Activated T-cell treated with anti-CD3 and anti-CD28 coated beads, Interleukin-2, amount 50 U/mL, for 24 hours (primary cell): ENCODE measurements at places on chromosomes 2 and 18.
A peak's percentile ranks its signal among the peaks of the same experiment; 100 is the strongest.

- no peak overlapping the region for H3K4me3 ChIP-seq
- no peaks in the 10 kb centered on the region for H3K4me1 ChIP-seq
- no peaks in the 10 kb centered on the region for H3K27me3 ChIP-seq
- H3K27ac ChIP-seq: no peak overlapping the region
These were observed 1.7 kb downstream of the KYNU start for GRCh38 chr2:142879151-142879550.

- H3K4me3 ChIP-seq: no peak overlapping the region
- H3K27me3 ChIP-seq: no peaks in the 10 kb centered on the region
- no peak overlapping the region for H3K27ac ChIP-seq
- H3K4me1 ChIP-seq: no peaks in the 10 kb centered on the region
These were observed 140.5 kb downstream of the TSN start for GRCh38 chr2:121895723-121896571.

DNA sequence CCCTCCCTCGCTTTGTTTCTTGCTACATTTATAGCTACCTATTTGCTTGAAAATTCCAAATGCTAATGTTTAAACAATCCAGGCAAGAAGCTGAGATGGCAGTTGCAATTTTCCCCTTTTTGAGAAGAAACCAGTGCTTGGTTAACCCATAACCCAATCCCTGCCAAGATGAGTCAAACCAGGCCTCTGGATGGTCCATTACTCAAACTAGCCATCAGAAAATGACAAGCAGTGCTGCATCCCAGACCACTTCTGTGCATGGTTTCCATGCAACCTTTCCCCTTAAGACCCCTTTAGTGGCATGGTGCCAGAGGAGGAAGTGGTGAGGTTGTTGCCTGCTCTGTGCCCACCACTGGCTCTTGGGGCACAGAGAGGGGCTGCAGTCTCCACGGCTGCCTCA, 131.2 kb upstream of the RMP24 start:
- H3K27me3 ChIP-seq: peaks cover 23% of the 10 kb centered on the region
- H3K27ac ChIP-seq: no peak overlapping the region

GRCh38 chr2:180604077-180604476, 376.3 kb upstream of the UBE2E3 start:
- no peaks in the 10 kb centered on the region for H3K4me1 ChIP-seq
- no peak for DNase-seq
- no peak overlapping the region for H3K27ac ChIP-seq
- H3K36me3 ChIP-seq: no peaks in the 10 kb centered on the region

DNA sequence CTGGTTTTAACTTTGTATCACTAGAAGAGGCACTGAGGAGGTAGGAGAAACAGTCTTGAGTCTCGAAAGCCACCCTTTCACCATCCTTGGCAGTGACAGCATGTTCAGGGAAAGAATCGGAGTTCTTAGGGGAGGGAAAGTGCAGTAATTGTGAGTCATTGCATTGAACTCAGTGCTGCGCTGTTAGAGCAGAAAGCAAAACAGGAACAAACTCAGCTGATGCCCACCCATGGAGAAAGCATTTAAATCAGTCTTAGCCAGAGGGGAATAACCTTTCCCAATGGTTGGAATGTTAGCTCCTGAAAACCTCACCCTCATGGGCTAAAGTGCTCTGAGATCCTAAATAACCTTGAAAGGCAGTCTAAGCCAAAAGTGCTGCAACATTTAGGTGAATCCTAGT, 845.6 kb upstream of the CNTNAP5 start:
- no peaks in the 10 kb centered on the region for H3K27me3 ChIP-seq
- H3K4me1 ChIP-seq: no peaks in the 10 kb centered on the region
- no peak overlapping the region for H3K27ac ChIP-seq
- no peak overlapping the region for H3K4me3 ChIP-seq

DNA sequence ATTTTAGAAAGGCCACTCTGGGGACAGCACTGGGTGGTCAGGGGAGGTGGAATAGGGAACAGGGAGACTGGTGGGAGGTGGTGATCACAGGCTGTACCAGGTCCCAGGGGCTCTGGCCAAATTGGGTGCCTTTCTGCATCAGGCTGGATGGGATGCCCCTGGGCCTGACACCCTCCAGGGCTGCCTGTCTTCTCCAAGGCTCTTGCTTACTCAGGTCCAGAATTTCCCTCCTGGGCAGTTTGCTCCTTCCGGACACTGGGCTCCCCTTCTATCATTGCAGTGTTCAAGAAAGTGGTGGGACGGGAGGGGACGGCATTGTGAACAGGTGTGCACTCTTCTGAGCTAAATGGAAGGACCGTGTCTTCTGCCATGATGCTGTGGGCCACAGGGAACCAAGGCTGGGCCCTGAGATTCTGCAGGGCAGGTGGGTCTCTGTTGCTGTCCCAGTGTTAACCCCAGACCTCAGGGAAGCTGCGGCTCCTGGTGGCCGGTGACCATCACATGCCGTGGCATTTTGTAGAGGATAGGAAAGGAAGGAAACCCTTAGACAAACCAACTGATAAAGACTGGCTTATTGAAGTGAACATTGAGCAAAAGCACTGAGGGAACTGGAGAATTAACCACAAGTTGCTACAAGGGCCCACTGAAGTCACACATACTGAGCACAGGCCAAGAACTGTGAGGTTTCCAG, 93.7 kb upstream of the HS6ST1 start:
- no peaks in the 10 kb centered on the region for H3K4me1 ChIP-seq
- no peak overlapping the region for H3K27ac ChIP-seq
- H3K4me3 ChIP-seq: no peak overlapping the region
- no peaks in the 10 kb centered on the region for H3K36me3 ChIP-seq
- peaks cover 7% of the 10 kb centered on the region for H3K27me3 ChIP-seq
- no peak for DNase-seq

DNA sequence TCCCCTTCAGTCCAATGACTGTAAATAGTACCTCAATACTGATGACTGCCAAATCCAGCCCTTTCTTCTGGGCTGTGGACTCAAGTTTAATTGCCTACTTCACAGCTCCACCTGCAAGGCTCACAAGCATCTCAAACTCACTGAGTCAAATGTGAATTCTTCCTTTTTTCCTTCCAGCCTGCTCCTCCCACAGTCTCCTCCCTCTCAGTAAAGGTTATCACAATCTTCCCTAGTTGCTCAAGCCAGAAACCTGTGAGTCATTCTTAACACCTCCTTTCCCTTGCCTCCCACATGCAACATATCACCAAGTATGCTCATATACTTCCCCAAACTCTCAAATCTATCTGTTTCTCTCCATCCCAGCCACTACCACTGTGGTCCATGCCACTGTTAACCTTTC, 3.7 kb upstream of the MFSD6 start:
- no peak for DNase-seq
- no peaks in the 10 kb centered on the region for H3K27me3 ChIP-seq
- no peak overlapping the region for H3K4me3 ChIP-seq
- H3K4me1 ChIP-seq: peaks cover 6% of the 10 kb centered on the region

GRCh38 chr2:39118786-39119499, 1.9 kb downstream of the SOS1 start:
- H3K4me3 ChIP-seq: peak overlapping the region; percentile 86
- no peaks in the 10 kb centered on the region for H3K27me3 ChIP-seq
- H3K27ac ChIP-seq: peak overlapping the region; percentile 88
- H3K36me3 ChIP-seq: peaks cover 58% of the 10 kb centered on the region
- no peak for DNase-seq

GRCh38 chr2:218883491-218884490, 3.1 kb downstream of the WNT10A start:
- H3K27ac ChIP-seq: peak overlapping the region; percentile 5
- H3K27me3 ChIP-seq: peaks cover 35% of the 10 kb centered on the region
- no peaks in the 10 kb centered on the region for H3K36me3 ChIP-seq
- peaks cover 55% of the 10 kb centered on the region for H3K4me1 ChIP-seq
- H3K4me3 ChIP-seq: peak overlapping the region; percentile 22
- DNase-seq: peak; percentile 63

DNA sequence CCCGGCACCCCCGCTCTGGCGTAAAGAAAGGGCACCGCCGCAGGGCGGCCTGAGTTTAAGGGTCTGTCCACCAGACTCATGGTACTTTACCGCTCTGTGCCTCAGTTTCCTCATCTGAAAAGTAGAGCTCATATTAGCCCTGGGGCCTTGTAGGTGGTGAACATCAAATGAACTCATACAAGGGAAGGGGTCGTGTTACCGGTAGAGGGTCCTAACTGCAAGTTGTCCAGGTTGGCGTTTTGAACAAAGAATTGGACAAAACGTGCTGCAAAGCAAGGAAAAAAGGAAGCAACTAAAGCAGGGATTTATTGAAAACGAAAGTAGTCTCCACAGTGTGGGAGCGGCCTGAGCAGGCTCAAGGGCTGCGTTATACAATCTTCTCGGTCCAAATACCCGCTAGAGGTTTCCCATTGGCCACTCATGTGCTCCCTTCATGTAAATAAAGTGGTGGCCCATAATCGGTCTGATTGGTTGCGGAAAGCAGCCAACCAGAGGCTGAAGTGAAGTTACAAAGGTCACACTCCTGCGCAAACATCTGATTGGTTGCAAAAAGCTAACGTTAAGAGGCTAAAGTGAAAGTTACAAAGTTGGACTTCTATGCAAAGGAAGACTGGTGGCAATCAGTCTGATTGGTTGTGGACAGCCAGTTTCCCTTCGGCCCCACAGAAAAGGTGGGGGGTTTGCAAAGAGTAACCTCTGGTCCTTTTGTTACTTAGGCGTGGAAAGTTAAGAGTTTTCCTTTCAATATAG, 80.7 kb upstream of the LDLRAD4 start:
- H3K27me3 ChIP-seq: peaks cover 11% of the 10 kb centered on the region
- peak overlapping the region; percentile 87 for H3K27ac ChIP-seq
- H3K36me3 ChIP-seq: peaks cover 3% of the 10 kb centered on the region
- DNase-seq: peak; percentile 52

DNA sequence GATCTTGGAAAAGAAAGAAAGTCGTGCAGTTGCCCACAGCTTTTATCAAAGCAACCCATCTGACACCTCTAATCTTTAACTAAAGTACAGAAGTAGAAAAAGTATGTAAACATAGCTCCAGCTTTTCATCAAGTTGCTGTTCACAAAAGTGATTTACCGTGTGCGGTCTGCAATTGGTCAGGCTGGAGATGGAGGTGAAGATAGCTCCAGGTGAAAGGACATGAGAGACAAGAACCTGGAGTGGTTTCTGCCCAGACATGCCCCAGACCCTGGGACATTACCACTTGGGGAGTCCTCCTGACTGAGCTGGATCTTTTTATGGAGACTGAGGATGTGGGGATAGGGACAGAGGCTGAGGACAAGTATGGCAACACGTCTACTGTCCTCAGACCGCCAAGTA, 82.7 kb downstream of the LAMA1 start:
- H3K4me3 ChIP-seq: no peak overlapping the region
- H3K4me1 ChIP-seq: no peaks in the 10 kb centered on the region
- H3K27ac ChIP-seq: no peak overlapping the region
- no peaks in the 10 kb centered on the region for H3K36me3 ChIP-seq

DNA sequence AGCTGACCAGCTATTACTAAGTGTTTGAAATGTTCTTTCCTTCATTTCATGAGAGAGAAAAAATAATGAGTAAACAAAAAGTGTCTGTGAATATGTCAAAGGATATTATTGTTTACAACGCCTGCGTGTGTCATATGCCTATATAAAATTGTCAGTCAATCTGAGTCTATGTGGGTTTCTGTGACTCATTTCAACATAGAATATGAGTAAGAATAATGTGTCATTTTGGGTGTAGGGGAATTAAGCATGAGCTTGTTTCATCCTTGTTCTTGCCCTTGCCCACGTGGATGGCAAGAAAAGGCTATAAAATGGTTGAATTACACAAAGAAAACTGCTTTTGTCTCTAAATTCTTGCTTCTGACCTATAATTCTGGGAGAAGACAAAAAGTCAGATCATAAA, 466.0 kb downstream of the PTH2R start:
- H3K4me3 ChIP-seq: no peak overlapping the region
- no peaks in the 10 kb centered on the region for H3K36me3 ChIP-seq
- H3K27me3 ChIP-seq: no peaks in the 10 kb centered on the region
- no peak overlapping the region for H3K27ac ChIP-seq
- no peaks in the 10 kb centered on the region for H3K4me1 ChIP-seq
- no peak for DNase-seq

GRCh38 chr18:71431689-71432088, 1112.5 kb downstream of the CBLN2 start:
- H3K36me3 ChIP-seq: no peaks in the 10 kb centered on the region
- H3K4me1 ChIP-seq: no peaks in the 10 kb centered on the region
- H3K27ac ChIP-seq: no peak overlapping the region
- no peak overlapping the region for H3K4me3 ChIP-seq
- no peaks in the 10 kb centered on the region for H3K27me3 ChIP-seq

- no peaks in the 10 kb centered on the region for H3K27me3 ChIP-seq
- no peak for DNase-seq
- H3K4me1 ChIP-seq: no peaks in the 10 kb centered on the region
- no peak overlapping the region for H3K4me3 ChIP-seq
- H3K36me3 ChIP-seq: no peaks in the 10 kb centered on the region
These were observed 1037.7 kb upstream of the SLC39A10 start for GRCh38 chr2:194619366-194619765.

DNA sequence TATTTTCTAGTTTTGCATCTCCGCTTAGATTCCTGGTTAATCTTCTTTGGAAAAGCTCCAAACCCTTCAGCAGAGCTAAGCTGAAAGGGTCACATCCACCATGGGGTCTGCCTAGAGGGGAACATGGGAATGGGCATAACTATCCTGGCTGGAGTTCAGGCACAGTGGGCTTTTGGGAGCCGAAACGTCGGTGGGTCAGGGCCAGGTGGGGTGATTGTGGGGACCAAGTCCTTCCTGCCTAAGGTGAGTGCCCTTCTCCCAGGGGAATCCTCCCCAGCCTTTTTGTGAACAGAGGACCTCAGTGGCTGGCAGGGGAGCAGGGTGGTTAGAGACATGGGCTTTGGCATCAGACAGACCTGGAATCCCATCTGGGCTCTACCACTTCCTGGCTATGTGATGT, 60.3 kb downstream of the CELF4 start:
- H3K27ac ChIP-seq: no peak overlapping the region
- H3K4me1 ChIP-seq: no peaks in the 10 kb centered on the region
- peaks cover 5% of the 10 kb centered on the region for H3K27me3 ChIP-seq

GRCh38 chr18:37483221-37483971, 82.2 kb downstream of the CELF4 start:
- H3K27ac ChIP-seq: no peak overlapping the region
- H3K36me3 ChIP-seq: no peaks in the 10 kb centered on the region
- no peak for DNase-seq
- peaks cover 66% of the 10 kb centered on the region for H3K27me3 ChIP-seq
- H3K4me3 ChIP-seq: no peak overlapping the region

GRCh38 chr2:177084607-177085006, 128.0 kb upstream of the HNRNPA3 start:
- H3K27ac ChIP-seq: no peak overlapping the region
- no peaks in the 10 kb centered on the region for H3K36me3 ChIP-seq
- H3K4me3 ChIP-seq: no peak overlapping the region
- no peak for DNase-seq
- peaks cover 3% of the 10 kb centered on the region for H3K27me3 ChIP-seq

DNA sequence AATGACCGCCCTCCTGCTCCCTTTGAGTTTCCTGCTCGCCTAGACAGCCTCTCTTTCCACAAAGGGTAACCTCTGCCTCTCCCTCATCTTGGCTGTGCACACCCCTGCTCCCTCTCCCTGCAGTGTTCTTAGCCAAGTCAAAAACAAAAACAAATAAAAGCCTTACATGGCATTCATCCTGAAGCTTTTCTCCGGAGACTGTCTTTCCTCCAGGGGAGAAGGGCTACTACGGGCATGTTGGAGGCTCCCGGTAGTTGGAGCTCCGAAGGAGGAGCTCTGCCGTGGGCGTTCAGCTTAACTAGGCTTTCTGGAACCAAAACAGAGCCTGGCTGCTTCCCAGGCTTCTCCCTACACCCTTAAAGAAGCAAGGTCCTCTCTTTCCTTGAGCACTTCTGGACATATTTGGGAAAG, 104.2 kb downstream of the TPGS2 start:
- no peaks in the 10 kb centered on the region for H3K36me3 ChIP-seq
- no peak overlapping the region for H3K27ac ChIP-seq
- peaks cover 4% of the 10 kb centered on the region for H3K27me3 ChIP-seq
- no peaks in the 10 kb centered on the region for H3K4me1 ChIP-seq
- H3K4me3 ChIP-seq: no peak overlapping the region
